Activated CD4-positive, alpha-beta T cell treated with anti-CD3 and anti-CD28 coated beads, Interleukin-2, amount 10 ng/mL, durations not matched to agents 7 days and 5 days (primary cell): ENCODE measurements at places on chromosomes 13 and 19.

DNA sequence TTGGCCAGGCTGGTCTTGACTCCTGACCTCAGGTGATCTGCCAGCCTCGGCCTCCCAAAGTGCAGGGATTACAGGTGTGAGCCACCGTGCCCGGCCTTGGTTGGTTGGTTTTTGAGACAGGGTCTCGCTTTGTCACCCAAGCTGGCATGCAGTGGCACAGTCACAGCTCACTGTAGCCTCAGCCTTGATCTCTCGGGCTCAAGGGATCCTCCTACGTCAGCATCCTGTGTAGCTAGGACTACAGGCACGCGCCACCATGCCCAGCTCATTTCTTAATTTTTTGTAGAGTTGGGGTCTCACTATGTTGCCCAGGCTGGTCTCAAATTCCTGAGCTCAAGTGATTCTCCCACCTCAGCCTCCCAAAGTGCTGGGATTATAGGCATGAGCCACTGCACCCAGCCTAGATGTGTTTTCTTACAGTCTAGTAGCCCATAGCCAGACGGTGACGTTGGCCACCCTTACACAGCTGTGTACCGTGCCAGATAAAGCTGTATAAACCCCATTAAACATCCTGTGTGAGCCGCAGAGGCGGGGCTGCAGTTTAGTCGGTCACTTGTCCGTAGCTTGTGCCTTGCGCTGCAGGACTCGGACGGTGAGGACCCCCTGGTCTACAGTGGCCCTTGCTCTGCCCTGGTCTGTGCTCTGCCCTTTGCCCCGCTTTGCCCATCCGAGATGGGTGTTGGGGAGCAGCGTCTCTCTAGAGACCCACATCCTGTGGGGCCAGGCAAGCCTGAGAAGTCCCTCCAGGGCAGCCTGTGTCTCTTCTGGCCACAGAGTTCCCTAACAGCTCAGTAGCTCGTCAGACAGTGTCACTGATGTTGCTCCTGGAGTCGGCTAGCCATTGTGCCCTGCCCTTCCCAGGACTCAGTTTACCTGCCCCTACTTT lies 9.8 kb downstream of the IRF3 start:
- peaks cover 31% of the 10 kb centered on the region for H3K36me3 ChIP-seq
- DNase-seq = no peak

- no peak for DNase-seq
- no peaks in the 10 kb centered on the region for H3K27me3 ChIP-seq
- H3K4me3 ChIP-seq = no peak overlapping the region
- H3K36me3 ChIP-seq = peaks cover 10% of the 10 kb centered on the region
- H3K4me1 ChIP-seq = peaks cover 9% of the 10 kb centered on the region
- H3K27ac ChIP-seq = no peak overlapping the region
Measured at GRCh38 chr19:36041831-36042230, 9.2 kb upstream of the CLIP3 start.

GRCh38 chr13:50444726-50445125 lies 398.8 kb downstream of the DLEU7 start:
- no peak for DNase-seq
- H3K27ac ChIP-seq = no peak overlapping the region
- H3K4me3 ChIP-seq = no peak overlapping the region
- peaks cover 11% of the 10 kb centered on the region for H3K27me3 ChIP-seq
- peaks cover 4% of the 10 kb centered on the region for H3K4me1 ChIP-seq
- no peaks in the 10 kb centered on the region for H3K36me3 ChIP-seq

DNA sequence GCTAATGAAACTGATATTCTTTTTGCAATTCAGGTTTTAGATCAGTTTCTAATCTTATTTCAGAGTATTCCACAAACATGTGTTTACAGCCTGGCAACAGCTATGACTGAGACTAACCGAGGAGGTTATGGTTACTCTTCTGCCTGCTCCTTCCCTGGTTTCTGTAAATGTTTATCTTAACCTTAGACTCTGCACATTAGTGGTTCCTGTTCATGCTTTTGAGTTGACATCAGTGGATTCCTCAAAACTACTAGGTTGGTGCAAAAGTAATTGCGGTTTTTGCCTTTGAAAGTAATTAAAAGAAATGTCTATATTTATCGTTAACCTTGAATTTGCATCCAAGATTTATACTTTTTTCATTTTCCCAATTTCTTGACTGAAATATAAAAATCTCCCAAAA lies 237.0 kb upstream of the TSHZ3 start:
- H3K27me3 ChIP-seq = no peaks in the 10 kb centered on the region
- no peak for DNase-seq
- H3K4me1 ChIP-seq = no peaks in the 10 kb centered on the region
- H3K27ac ChIP-seq = no peak overlapping the region
- H3K36me3 ChIP-seq = no peaks in the 10 kb centered on the region
- H3K4me3 ChIP-seq = no peak overlapping the region

- peaks cover 4% of the 10 kb centered on the region for H3K36me3 ChIP-seq
- H3K27ac ChIP-seq = peak overlapping the region; percentile 57
- peak overlapping the region; percentile 89 for H3K4me3 ChIP-seq
- H3K27me3 ChIP-seq = no peaks in the 10 kb centered on the region
- no peak for DNase-seq
- peaks cover 29% of the 10 kb centered on the region for H3K4me1 ChIP-seq
Measured at GRCh38 chr19:12484011-12484370, 625 bp downstream of the ZNF709 start.

- H3K4me3 ChIP-seq = no peak overlapping the region
- no peak for DNase-seq
- no peaks in the 10 kb centered on the region for H3K4me1 ChIP-seq
- no peak overlapping the region for H3K27ac ChIP-seq
Measured at GRCh38 chr13:21657538-21657937, 13.3 kb upstream of the FGF9 start.

DNA sequence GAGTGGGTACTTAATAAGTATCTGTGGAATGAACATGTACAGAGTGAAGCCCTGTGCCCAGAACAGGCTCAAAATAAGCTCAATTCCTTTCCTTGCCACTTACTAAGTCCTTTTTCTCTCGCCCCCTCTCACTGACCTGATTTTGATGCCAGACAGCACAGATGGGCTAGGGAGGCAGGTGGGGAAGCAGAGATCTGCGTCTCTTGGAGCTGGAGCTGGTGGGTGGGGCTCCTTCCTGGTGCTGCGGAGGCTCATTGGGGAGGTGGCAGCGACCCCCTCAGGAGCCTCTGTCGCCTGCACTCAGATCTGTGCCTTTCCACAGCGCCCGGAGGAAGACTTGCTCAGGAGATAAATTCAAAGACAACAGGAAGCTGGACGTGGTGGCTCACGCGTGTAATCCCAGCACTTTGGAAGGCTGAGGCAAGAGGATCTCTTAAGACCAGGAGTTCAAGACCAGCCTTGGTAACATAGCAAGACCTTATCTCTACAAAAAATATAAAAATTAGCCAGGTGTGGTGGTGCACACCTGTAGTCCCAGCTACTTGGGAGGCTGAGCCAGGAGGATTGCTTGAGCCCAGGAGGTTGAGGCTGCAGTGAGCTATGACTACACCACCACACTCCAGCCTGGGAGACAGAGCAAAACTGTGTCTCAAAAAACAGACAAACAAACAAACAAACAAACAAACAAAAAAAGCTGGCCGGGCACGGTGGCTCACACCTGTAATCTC lies 14.6 kb downstream of the AKT2 start:
- no peak overlapping the region for H3K27ac ChIP-seq
- H3K4me3 ChIP-seq = no peak overlapping the region
- no peak for DNase-seq
- H3K36me3 ChIP-seq = peaks cover 2% of the 10 kb centered on the region

DNA sequence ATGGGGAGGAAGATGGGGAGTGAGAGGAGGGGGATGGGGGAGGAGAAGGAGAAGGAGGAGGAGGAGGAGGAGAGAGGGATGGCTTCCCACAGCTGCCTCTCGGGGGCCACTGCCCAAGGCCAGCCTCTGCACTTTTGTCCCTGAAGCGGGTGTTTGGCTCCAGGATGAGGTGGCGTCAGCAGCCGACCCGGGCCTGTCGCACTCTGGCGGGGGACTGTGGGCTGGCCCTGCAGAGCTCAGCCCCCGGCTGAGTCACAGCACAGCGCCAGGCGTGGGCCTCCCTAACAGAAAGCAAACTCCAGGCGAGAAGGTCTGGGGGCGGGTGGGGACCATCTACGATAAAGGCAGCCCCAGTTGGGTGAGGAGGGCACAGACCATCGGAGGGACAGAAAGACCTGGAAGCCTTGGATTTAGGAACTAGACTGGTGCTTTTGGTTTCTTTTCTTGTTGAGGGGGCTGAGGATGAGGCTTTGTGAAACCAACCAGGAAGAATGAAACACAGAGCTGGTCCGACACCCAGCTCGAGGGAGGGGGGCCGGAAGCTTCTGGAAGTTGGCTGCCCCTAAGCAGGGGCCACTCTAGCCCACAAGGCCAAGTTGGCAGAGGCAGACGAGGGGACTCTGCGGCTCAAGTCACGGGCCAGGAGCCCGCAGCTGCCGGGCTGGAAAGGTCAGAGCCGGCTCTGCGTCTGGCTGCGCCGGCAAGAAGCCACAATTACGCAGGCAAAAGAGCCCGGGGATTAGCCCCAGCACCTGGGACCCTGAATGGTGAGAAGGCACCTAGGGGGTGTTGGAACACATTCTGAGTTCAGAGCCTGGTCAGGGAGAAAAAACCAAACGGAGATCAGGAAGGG lies 18.2 kb downstream of the LSM4 start:
- H3K27ac ChIP-seq = peak overlapping the region; percentile 93
- H3K36me3 ChIP-seq = peaks cover 34% of the 10 kb centered on the region
- peak; percentile 81 for DNase-seq
- peaks cover 45% of the 10 kb centered on the region for H3K4me1 ChIP-seq
- H3K27me3 ChIP-seq = no peaks in the 10 kb centered on the region

DNA sequence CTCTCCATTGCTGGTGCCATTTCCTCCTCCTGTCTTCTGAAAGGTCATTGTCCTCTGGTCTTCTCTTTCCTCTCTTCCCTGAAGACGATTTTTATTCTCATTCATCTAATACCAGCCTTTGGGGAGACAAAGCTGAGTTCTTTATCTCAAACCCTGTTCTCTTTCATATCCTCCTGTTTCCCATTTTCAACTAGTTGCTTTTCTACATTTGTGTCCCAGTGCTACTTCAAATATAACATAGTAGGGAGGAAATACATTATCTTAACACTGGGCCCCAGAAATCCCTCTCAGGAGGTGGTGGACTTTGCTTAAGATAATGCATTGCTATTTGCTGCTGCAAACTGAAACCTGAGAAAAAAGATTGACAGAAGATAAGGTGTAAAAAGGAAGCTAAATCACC lies 159.1 kb downstream of the HS6ST3 start:
- no peaks in the 10 kb centered on the region for H3K4me1 ChIP-seq
- no peak for DNase-seq
- no peak overlapping the region for H3K27ac ChIP-seq
- no peaks in the 10 kb centered on the region for H3K36me3 ChIP-seq

GRCh38 chr19:33152176-33152575 lies 20.3 kb downstream of the WDR88 start:
- no peaks in the 10 kb centered on the region for H3K36me3 ChIP-seq
- H3K27me3 ChIP-seq = no peaks in the 10 kb centered on the region
- no peak overlapping the region for H3K27ac ChIP-seq
- H3K4me1 ChIP-seq = no peaks in the 10 kb centered on the region

- H3K27ac ChIP-seq = no peak overlapping the region
- no peak overlapping the region for H3K4me3 ChIP-seq
- no peaks in the 10 kb centered on the region for H3K27me3 ChIP-seq
- no peak for DNase-seq
Measured at GRCh38 chr19:52716522-52716921, 18.3 kb downstream of the ZNF611 start.

- H3K4me3 ChIP-seq = no peak overlapping the region
- H3K36me3 ChIP-seq = peaks cover 48% of the 10 kb centered on the region
- no peaks in the 10 kb centered on the region for H3K27me3 ChIP-seq
- peaks cover 56% of the 10 kb centered on the region for H3K4me1 ChIP-seq
Measured at GRCh38 chr19:49327878-49328544, 3.0 kb upstream of the SLC6A16 start.

- peaks cover 8% of the 10 kb centered on the region for H3K4me1 ChIP-seq
- H3K4me3 ChIP-seq = no peak overlapping the region
- H3K36me3 ChIP-seq = no peaks in the 10 kb centered on the region
- peaks cover 38% of the 10 kb centered on the region for H3K27me3 ChIP-seq
- DNase-seq = no peak
Measured at GRCh38 chr19:4584670-4585460, 25.4 kb upstream of the SEMA6B start.

GRCh38 chr19:3690551-3691371 lies 9.5 kb downstream of the PIP5K1C start:
- H3K36me3 ChIP-seq = peaks cover 13% of the 10 kb centered on the region
- H3K27ac ChIP-seq = no peak overlapping the region
- no peaks in the 10 kb centered on the region for H3K27me3 ChIP-seq
- H3K4me1 ChIP-seq = peaks cover 35% of the 10 kb centered on the region

DNA sequence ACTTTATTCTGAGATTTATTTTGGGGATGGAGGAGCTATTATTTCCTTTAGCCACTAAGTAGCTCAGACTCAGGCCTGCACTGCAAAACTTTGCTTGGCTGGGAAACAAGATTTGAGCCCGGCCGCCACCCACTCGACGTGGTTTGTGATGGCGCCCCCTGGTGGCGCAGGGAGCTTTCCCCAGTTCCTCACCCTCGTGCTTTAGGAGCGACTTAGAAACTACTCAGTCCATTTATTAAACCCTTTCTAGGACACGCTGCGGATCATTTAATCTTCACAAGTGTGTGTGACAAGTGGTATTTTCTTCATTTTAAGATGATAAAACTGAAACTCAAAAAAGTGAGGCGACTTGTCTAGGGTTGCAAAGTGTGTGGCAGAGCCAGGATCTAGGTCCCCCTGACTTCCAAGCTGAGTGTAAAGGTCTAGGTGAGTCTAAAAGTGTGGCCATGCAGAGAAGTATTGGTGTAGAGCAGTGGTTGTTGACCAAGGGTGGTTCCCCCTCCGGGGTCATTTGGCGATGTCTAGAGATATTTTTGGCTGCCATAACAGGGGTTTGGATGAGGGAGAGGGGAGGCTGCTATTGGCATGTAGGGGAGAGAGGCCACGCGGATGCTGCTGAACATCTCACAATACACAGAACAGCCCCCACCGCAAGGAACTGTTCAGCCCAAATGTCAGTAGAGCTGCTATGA lies 2.2 kb downstream of the CXCL17 start:
- DNase-seq = peak; percentile 83
- H3K27me3 ChIP-seq = peaks cover 2% of the 10 kb centered on the region
- no peak overlapping the region for H3K27ac ChIP-seq
- no peak overlapping the region for H3K4me3 ChIP-seq
- no peaks in the 10 kb centered on the region for H3K36me3 ChIP-seq
- H3K4me1 ChIP-seq = peaks cover 33% of the 10 kb centered on the region

DNA sequence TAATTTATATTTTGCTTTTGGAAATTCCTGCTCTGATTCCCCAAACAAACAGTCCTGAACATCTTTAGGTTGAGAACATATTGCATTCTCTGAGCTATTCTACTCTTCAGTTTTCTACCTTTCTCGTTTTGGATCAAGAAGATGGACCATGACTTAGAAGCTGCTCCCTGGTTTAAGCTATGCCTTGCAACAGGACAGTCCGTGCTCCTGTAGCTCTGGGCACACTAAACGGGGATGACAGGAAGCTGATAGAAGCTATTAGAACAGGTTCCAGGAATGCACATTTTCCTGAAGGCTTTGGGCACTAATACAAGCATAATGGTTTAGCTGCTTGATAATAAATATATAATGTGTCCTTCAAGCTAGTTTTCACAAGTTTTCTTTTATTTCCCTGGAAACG lies 385.2 kb downstream of the HS6ST3 start:
- H3K36me3 ChIP-seq = no peaks in the 10 kb centered on the region
- DNase-seq = no peak
- no peaks in the 10 kb centered on the region for H3K27me3 ChIP-seq
- H3K4me3 ChIP-seq = no peak overlapping the region
